ENCODE measurements at places on chromosomes 2 and 18. TPM values are rescaled to one million over a fixed set of nuclear protein-coding genes. Genes with fewer than 3 reads are reported as not detected.

DNA sequence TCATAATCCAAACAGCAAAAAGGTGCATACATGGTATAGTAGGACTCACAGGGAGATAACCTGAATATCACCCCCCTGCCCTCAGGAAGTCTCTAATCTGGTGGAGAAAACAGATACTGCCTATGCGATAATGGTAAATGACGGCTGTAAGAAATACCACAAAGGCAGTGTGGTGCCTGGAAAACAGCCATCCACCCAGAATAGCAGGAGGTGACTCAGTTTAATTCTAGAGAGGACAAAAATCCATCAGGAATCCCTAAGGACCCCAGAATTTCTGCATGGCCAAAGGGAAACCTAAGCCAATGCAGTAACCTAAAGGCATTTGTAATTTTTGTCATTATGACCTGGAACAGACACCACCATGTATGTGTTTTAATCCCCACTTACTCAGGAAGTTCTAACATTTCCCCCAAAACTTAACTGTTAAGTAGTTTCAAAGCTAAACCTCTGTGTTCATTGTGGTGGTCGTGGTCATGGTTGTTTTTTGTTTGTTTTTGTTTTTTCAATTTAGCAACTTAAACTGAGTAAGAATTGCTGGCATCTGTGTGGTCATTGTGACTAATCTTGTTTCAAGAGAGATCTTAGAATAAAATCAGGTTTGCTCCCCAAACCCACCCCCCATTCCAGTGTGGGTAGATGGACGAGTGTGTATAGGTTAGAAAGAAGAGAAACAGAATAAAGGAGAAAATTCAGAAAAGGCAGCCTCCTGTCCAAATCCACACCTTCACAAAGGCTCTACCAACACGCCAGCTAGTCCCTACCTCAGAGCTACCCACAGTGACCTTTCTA lies 121.5 kb upstream of the CDCA7 start:
- peaks cover 20% of the 10 kb centered on the region for H3K36me3 ChIP-seq
- no peak for DNase-seq
- H3K27ac ChIP-seq = no peak overlapping the region
- no peaks in the 10 kb centered on the region for H3K27me3 ChIP-seq
- H3K4me1 ChIP-seq = peaks cover 3% of the 10 kb centered on the region

- H3K4me3 ChIP-seq = no peak overlapping the region
- no peak for DNase-seq
- no peaks in the 10 kb centered on the region for H3K27me3 ChIP-seq
- no peaks in the 10 kb centered on the region for H3K4me1 ChIP-seq
- no peak overlapping the region for H3K27ac ChIP-seq
Observed at GRCh38 chr2:169232551-169233154, 129.7 kb downstream of the LRP2 start.

DNA sequence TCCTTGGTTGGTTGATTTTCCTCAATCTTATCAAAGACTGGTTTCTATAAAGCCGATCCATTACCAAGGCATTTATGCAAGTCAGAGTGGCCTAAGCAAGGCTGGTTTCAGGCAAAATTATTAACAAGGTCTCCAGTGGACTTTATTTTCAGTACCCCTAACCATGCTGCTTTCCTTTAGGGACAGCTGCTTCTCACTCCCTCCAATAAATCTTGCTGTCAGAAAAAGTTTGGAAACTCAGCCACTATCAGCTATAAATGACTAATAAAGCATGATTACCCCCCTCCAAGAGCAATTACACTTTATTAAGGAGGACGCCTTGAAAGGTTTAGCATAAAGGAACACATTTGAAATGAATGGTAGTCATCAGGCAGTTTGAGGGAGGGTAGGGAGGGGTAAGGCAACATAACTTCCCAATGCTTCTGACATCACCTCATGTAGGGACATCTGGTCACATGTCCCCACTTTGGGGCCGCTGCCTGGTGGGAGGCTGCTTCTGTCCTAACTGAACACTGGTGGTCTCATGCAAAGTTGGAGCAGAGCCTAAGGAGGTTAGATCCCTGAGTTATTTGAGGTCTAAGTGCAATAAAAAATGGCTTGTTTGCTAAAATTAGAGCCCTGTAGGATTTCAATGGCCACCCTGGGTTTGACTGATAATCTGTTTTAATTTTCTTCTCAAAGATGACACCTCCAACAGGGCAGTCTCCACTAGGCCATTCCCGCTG lies 58.0 kb upstream of the TMEM178A start:
- H3K27ac ChIP-seq = no peak overlapping the region
- H3K27me3 ChIP-seq = no peaks in the 10 kb centered on the region
- H3K4me3 ChIP-seq = no peak overlapping the region
- no peaks in the 10 kb centered on the region for H3K36me3 ChIP-seq

DNA sequence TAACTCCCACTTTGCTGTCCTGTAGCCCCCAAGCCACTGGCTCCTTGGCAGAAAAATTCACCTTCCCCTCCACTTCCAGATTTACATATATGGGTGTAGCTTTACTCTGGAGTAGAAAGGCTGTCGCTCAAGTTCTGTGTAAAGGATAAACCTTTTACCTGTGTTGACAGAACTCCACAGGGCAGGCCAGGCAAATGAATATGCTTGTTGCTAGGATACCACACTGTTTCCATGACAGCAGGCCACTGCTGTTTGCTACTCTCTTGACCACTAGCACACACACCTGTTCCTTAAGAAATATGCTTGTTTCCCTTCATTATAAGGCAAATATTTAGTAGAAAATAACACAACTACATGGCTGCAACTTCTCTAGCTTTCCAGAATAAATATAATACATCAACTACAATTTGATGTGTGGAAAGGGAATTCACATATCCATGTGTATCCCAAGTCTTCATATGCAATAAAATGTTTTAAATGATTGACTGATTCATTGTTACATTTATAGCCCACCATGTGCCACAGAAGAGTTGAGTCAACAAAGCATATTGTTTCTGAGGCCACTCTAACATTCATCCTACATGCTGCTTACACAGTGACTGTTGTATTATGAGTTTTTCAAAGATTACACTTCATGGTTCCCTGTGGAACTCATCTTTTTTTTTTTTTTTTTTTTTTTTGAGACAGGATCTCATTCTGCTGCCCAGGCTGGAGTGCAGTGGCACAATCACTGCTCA lies 56.2 kb upstream of the ROCK1 start:
- H3K4me3 ChIP-seq = no peak overlapping the region
- no peak overlapping the region for H3K27ac ChIP-seq
- peaks cover 7% of the 10 kb centered on the region for H3K4me1 ChIP-seq
- no peaks in the 10 kb centered on the region for H3K36me3 ChIP-seq

- no peaks in the 10 kb centered on the region for H3K27me3 ChIP-seq
- H3K4me1 ChIP-seq = no peaks in the 10 kb centered on the region
- no peak overlapping the region for H3K27ac ChIP-seq
Observed at GRCh38 chr2:48551548-48551947, 21.6 kb downstream of the STON1 start.

DNA sequence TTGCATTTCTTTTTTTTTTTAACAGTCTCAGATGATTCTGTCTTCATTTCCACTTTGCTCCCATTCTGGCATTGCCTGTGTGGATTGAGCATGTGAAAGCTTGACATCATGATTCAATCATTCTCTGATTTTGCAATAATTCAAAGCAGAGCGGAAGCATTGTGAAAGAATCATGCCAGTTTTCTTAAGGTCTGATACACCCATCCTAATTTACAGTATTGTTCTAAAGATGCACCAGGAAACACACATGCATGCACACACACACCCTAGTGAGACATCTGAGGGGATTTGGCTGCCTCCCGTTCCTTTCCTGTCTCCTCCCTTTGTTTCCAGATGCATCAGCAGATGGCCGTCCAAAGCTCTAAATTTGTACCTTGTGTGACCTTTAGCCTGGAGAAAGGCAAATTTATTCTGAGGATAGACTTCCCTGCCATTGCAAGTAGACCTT lies 97.3 kb downstream of the FMNL2 start:
- H3K36me3 ChIP-seq = no peaks in the 10 kb centered on the region
- H3K4me3 ChIP-seq = no peak overlapping the region
- no peaks in the 10 kb centered on the region for H3K27me3 ChIP-seq
- DNase-seq = no peak

DNA sequence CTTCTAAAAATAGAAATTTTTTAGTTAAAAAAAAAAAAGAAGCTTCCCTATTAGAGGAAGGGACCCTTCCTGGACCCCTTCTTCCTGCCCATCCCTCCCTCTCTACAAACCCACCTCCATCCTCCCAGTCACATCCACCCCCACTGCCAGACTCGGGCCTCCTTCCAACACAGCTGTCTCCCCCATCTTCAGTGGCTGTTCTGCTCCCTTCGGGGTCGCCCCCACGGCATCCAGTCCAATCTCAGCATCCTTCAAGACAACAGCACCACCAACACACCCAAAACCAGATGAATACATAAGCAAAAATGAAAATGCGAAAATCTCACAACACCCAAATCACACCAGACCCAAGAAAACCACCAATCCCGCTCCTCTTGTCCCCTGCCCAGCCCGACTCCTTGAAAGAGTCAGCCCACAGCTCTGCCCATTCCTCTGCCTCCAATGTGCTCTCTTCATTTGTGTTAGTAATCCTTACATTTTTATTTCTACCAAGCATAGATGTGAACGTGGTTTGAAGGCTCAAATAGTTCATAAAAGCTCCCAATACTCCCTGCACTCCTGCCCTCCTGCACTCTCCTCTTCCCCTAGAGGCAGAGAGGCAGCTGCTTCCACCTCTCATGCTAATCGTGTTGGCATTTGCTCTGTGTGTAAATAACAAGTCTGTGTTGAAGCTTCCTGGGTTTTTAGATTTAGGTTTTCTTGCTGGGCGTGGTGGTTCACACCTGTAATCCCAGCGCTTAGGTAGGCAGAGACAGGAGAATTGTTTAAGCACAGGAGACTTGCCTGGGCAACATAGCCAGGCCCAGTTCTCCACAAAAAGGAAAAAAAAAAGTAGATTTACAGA lies 37.0 kb downstream of the MAL start:
- no peaks in the 10 kb centered on the region for H3K4me1 ChIP-seq
- H3K27me3 ChIP-seq = no peaks in the 10 kb centered on the region
- peak; percentile 7 for DNase-seq
- H3K36me3 ChIP-seq = no peaks in the 10 kb centered on the region
- no peak overlapping the region for H3K27ac ChIP-seq
- H3K4me3 ChIP-seq = no peak overlapping the region

KCNG2 gene
- not detected for total RNA-seq

AMER3 gene
- total RNA-seq = not detected

BOLL gene
- total RNA-seq = not detected

CSRNP3 gene
- 0.94 TPM for total RNA-seq

ASAP2 gene
- 26.0 TPM for total RNA-seq

All from upper lobe of left lung (tissue), 6 donors.